ENCODE measurements at places on chromosomes 3 and 15.

GRCh38 chr15:52678468-52679231, 538 bp downstream of the ATOSA start:
- DNase-seq: no peak

- no peak for DNase-seq
Measured at GRCh38 chr3:933326-933725, 159.5 kb upstream of the CNTN6 start.

- no peak for DNase-seq
Measured at GRCh38 chr3:126180477-126181397, at the start of gene ALDH1L1. TSS of gene ALDH1L1 (minus strand) at chr3:126180586. CDS start at chr3:126160979, 19,607 bp downstream.

DNA sequence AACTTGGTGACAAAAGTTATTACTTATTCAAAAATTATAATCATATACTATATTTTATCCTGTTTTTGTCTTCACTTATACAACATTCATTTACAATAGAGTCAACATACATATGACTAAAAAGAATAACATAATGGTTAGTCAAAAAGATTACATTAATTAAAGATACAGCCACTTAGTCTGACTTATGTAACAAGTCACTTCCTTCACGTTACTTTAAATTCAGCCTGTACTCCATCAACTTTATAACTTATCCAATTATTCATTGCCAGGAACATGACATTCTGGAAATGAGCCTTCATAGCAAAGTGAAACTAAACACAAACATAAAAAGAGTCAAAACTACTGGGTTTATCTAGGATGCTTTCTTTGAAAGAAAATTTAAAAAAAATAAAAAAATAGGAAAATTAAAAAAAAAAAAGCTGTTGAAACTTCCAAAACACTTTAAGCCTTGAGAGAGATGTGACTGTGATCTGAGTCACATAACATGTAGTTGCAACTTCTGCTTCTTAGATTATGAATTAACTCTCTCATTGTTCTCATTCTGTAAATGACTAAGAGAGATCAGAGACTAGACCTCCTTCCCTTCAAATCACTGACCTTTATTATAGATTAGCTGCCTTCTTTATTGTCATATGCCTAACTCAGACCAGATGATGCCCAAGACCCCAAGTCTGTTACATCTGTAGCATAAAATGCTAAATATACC, 107.8 kb downstream of the MYRIP start:
- no peak for DNase-seq

DNA sequence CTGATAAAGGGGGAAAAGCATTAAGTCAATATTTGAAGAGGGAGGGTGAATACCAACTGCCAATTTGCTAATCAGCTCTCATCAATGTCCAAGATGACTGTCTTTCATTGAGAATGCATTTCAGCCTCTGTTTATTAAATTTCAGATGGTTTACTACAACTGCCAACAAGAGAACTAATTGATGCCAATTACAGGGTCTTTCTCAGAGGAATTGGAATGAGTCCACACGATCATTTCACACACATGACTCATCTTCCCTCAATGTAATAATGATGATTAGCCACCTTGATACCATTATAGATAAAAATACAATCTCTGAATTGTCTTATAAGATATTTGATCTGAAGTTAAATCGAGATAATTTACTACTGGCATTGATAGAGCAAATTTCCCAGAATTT, 1274.4 kb downstream of the ROBO2 start:
- no peak for DNase-seq

DNA sequence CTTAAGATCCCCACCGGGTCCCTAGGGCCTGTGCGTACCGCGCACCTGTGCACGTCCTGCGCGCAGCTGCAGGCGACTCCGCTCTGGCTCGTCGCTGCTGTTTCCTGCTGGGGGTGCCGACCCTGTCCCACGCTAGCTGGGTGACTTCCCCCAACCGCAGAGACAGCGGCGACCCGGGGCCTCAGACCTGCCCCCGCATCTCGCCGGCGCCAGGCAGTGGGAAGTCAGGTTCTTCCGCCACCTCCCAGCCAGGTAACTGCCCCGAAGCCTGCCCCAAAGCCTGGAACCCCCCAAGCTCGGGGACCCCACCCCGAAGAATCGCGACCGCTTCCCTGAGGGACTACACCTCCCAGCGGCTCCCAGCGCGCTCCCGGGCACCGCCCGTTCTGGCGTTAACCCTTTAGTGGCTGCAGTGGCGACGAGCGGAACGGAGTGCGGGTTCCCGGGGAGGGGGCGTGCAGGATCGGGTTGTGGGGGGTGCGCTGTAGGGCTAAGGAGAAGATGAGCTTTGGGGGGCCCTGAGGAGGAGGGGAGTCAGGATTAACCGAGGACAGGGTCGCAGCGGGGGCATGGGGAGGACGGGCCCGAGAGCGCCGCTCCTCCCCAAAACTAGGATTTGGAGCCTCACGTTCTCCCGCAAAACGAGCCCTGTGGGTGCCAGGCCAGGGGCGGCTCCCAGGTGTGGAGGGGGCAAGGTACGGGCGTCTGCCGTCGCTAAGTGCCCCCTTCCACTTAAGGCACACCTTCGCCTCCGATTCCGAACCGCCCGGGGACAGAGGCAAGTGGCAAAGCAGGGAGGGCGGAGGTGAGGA, 589 bp downstream of the NEIL1 start:
- DNase-seq: peak; percentile 19

DNA sequence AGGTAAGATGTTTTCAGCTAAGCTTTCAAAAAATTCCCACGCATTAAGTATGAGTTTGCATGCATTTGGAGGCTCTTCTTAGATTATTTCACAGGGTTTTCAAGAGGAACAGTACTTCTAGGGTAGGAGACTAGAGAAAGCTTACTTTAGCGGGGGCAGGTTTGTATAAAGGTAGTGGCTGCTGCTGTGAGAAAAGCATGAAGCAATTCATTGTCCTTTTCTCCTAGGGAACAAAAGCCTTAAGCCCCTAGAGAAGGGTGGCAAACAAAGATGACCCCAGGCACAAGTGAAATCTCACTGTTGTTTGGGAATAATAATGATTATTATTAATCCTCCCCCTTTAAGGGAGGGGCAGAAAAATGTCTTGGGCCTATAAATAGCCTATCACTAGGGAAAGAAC, 310.7 kb downstream of the DIPK2A start:
- no peak for DNase-seq

GRCh38 chr3:194617827-194618226, 15.4 kb downstream of the TMEM44 start:
- DNase-seq: no peak

- no peak for DNase-seq
Measured at GRCh38 chr3:46020766-46021510, 6.3 kb downstream of the XCR1 start.

DNA sequence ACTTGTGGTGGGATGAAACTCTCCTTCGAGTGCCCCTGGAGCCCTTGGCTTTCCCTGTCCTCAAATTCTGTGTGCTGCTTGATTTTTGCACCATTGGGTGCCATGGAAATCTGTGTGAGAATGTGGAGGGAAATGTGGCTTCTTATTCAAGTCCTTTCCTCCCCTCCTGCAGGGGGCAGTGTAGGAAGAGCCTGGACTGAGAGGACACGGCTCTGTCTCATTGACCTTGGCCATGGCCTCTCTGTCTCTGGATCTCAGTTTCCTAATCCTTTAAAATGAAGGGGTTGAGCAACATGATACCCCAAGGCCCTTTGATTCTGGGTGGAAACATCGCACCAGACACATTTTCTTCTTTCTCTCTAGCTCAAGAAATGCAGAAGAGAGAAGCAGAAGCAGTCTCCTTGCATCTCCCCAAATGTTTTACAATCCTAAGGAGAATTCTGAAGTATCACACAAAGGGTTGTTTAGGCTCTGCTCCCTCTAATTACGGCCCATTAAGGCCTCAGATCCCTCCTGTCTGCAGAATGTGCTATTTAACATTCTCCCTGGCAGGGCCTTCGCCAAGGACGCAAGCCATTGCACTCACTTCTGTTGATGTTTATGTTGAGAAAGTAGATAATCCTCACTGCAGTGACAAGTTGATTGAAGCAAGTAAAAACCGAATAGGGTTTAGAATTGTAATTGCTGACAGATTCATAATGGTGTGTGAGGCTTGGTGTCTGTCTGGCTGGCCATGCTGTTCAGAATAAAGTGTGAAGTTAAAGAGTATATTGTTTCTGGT, 169.1 kb downstream of the TPRG1 start:
- DNase-seq: no peak

DNA sequence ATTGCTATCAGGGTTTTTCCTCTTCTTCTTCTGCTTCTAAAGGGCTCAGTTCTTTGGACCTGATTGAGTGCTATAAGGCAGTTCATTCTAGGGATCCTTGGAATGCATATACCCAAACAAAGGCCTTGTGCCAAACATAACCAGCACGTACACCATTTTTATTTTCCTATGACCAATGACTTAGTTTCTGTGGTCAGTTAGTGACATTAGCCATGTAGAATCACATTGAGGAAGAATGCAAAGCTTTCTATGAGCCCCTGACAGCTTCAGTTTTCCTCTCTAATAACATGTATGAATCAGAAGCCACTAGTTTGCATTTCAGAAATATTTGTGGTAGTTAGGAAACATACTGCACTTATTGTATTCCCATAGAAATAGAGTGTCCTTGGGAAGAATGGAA, 240.0 kb downstream of the THRB start:
- no peak for DNase-seq

DNA sequence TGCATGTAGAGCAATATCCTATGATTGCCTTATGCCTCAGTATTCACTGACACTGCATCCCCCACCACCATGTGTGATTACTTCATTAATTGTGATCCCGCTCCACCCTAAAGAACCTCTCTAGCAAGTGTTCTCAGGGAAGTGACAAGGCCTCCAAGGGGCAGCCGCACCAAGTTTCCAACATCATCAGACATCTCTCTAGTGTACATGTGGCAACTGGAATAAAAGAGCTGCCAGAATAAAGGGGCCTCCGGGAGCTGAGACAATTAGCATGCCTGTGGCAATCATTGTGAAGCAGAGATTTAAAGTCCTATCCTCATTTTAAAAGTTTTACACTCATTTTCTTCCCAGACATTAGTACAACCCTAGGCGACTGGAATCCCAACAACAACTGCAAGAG, 902.1 kb upstream of the SEMA6D start:
- no peak for DNase-seq

GRCh38 chr3:186406669-186407635, 44.9 kb upstream of the DGKG start:
- DNase-seq: no peak

- no peak for DNase-seq
Measured at GRCh38 chr15:74844319-74845207, 1.6 kb upstream of the ULK3 start.

DNA sequence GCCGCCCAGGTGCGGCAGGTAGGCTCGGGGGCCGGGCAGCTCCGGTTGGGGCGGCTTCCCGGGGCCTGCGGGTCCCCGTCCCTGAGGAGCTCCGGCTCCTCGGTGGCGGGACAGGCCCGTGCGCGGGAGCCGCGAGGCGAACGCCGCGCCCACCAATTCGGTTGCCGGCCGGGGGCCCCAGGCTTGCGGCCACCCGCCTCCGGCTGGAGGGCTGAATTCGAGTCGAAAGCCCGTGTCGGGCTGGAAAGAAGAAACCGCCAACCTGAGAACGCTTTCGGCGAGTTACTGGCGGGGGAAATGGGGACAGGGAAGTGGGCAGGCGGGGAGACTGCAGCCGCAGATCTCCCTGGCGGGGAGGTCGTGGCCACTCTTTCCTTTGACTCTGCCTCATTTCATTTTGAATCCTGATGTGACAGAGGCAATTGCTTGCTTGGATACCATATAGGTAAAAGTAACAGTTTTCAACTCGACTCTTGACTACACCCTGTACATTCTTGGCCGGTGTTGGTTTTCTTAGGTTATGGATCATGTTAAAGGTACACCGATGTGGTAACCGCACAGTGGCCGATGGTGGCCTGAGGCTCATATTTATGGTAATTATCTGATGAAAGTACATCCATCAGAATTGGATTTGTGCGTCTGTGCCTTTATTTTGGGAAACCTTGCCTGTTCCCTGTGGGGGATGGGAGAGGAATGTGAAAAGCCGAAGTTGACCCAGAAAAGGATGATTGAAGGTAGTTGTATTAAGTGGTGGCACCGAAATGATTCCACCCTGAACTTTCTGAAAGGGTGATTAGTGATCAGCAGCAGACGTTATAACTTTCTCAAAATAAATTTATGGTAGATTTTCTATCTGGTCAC, 1.7 kb downstream of the B3GNT5 start:
- DNase-seq: no peak

DNA sequence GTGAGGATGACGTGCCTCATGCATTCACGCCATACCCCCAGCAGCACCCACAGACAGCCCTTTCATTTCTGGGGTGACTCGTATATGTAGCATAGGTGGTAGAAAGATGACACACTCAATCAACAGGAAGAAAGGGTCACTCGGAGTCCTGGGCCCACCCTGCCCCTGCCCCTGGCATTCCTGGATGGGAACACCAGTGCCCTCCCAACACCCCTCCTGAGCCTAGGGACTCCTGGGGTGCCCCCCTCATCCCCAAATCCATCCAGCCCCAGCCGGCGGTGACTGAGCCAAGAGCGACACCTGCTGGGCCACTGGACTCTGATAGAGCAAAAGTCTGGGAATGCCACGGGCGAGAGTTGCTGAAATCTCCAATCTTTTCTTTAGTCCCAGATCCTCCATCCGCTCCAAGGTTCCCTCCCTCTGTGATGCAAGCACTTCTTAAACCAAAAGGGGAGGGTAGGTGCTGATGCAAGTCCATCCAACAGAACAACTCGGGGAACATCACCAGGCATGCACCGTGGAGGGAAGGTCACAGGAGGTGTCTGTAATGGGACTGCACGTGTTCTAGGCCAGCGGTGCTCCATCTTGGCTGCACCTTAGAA, 31.1 kb downstream of the ACAN start:
- no peak for DNase-seq

DNA sequence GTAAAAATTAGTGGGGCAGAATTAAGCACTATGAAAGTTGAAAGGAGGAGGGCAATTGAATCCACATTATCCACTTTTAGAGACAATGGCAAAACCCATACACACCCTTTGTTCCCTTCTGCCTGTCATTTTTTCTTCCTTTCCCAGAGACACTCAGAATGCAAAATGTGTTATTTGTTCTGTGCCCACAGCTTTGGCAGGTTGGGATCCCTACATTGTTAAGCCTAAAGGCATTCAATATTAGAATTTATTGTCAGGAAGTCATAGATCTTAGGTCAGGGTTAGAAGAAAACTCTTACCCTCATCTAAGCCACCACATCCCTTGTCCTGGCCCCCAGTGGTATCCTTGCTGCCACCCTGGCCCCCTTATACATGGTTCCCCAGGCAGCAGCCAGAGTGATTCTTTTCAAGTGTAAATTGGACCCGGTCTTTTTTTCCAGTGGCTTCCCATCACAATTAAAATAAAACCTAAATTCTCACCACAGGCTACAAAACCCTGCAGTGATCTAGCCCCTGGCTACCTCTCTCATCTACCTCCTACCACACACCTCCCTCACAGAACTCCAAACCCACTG, 470.1 kb upstream of the ATP11B start:
- no peak for DNase-seq

- no peak for DNase-seq
Measured at GRCh38 chr3:132283916-132284405, 33.2 kb upstream of the ACP3 start.
